Stimulated activated CD8-positive, alpha-beta memory T cell treated with anti-CD3 and anti-CD28 coated beads, Interleukin-2, amount 100 ng/mL, for 1 hour (primary cell): ENCODE measurements at places on chromosomes 11 and 22.

DNA sequence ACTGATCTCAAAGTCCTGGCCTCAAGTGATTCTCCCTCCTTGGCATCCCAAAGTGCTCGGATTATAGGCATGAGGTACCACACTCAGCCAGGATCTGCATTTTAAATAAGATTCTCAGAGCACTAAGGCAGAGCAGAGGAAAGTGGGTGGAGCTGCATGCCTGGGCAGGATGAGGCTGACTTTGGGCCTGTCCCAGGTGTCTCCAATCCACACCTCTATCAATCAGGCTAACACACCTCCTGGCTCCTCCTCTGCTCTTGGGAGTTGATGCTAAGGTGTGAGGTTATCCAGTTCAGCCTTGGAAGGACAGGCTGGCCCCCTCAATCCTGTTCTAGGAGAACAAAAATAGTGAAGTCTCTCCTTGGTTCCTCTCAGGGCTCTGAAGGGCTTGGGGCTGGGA is 30.2 kb upstream of the P2RY2 start:
- DNase-seq, result no peak

- DNase-seq, result no peak
Observed at GRCh38 chr11:128184981-128185380, 402.4 kb downstream of the ETS1 start.

GRCh38 chr11:126544108-126545056 is 188.9 kb downstream of the ST3GAL4 start:
- DNase-seq, result no peak

DNA sequence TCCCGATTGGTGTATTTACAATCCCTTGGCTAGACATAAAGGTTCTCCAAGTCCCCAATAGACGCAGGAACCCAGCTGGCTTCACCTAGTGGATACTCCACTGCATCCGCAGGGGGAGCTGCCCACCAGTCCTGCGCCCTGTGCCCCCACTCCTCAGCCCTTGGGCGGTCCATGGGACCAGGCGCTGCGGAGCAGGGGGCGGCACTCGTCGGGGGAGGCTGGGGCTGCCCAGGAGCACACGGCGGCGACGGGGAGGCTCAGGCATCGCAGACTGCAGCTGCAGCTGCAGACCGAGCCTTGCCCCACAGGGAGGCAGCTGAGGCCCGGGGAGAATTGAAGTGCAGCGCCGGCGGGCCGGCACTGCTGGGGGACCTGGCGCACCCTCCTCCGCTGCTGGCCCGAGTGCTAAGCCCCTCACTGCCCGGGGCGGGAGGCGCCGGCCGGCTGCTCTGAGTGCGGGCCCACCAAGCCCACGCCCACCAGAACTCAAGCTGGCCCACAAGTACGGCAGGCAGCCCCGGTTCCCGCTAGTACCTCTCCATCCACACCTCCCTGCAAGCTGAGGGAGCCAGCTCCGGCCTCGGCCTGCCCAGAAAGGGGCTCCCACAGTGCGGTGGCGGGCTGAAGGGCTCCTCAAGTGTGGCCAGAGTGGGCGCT is 12.2 kb upstream of the SIK3 start:
- DNase-seq, result no peak

DNA sequence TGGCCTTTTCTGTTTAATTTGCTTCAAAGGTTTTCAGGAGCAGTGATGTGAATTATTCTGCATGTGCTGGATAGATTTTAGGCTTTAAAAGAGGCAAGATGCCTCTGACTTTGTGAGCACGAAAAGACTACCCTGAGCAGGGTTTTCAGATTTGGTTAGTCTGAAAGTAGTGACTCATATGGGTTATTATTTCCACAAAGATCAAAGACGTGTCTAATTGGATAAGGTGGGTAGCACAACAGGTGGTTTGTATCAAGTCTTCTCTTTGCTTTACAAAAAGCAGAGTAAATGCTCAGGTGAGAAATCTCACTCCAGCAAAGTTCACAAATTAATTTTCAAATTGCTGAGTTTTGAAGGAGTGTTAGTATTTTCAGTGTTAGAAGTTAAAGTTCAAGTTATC is 37.6 kb upstream of the DBX1 start:
- no peak for DNase-seq
